PC-9 (cell line): ENCODE measurements at places on chromosomes 13 and 19. TPM values are rescaled to one million over a fixed set of nuclear protein-coding genes. Genes with fewer than 3 reads are reported as not detected.

GRCh38 chr13:39144941-39145533, 106.8 kb downstream of the NHLRC3 start:
- H3K4me1 ChIP-seq, result no peaks in the 10 kb centered on the region; the same call in 1 of the 2 replicates
- H3K4me3 ChIP-seq, result no peak overlapping the region
- H3K27ac ChIP-seq, result no peak overlapping the region
- peaks cover 11% of the 10 kb centered on the region for H3K27me3 ChIP-seq

Gene MUC16
- 75.0 and 85.0 TPM in 2 replicates for total RNA-seq

- 0 out of 2 replicates have a peak, but pooled peaks cover 10% of the 10 kb centered on the region for H3K4me1 ChIP-seq
- H3K27ac ChIP-seq, result no peak overlapping the region
- DNase-seq, result no peak
- H3K27me3 ChIP-seq, result peaks cover 34% of the 10 kb centered on the region
- no peaks in the 10 kb centered on the region for H3K36me3 ChIP-seq
Measured at GRCh38 chr19:33349319-33350289, 23.9 kb upstream of the CEBPG start.

Gene FLT1
- not detected in 2 replicates for total RNA-seq

DNA sequence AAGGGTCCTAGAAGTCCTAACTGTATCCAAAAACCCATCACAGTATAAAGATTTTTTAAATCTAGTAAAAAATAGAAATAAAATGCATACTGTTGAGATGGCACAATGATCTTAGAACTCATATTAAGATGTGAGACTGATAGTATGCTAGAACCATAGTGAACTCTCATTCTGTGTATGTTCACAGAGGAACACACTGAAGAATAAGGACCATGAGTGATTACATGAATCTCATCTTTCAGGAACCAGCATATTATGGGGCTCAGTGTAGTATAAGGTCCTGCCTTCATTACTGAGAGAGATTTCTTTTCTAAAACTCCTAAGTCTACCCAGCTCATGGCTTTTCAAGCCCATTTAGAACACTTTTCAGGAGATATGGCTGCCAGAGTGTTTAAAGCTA, 59.8 kb upstream of the RFC3 start:
- no peak overlapping the region for H3K4me3 ChIP-seq
- no peaks in the 10 kb centered on the region for H3K4me1 ChIP-seq
- H3K36me3 ChIP-seq, result no peaks in the 10 kb centered on the region
- DNase-seq, result no peak
- H3K27ac ChIP-seq, result no peak overlapping the region
- no peaks in the 10 kb centered on the region for H3K27me3 ChIP-seq

DNA sequence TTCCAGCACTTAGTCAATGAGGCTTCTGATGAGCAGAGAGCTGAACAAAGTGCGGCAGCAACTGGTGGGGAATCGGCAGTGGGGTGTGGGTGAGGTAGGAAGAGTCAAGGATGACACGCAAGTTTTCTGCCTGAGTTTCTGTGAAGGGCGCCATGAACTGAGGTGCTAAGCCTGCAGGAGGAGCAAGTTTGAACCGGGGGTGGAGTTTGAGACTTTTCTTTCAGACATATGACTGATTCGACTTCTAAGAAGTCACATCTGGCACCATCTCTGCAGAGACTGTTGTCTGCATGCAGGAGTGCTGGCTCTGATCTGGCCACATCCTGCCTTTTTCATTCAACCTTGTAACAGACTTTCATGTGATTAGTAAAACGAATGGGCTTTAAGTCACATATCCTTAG, 14.8 kb upstream of the GPI start:
- no peak overlapping the region for H3K27ac ChIP-seq
- H3K27me3 ChIP-seq, result no peaks in the 10 kb centered on the region
- no peaks in the 10 kb centered on the region for H3K4me1 ChIP-seq
- no peak overlapping the region for H3K4me3 ChIP-seq

Gene TMPRSS9
- total RNA-seq, result 0.10 and 0.20 TPM in 2 replicates
